Iris pigment epithelial cell (primary cell): ENCODE measurements at places on chromosomes 5 and 9.

DNA sequence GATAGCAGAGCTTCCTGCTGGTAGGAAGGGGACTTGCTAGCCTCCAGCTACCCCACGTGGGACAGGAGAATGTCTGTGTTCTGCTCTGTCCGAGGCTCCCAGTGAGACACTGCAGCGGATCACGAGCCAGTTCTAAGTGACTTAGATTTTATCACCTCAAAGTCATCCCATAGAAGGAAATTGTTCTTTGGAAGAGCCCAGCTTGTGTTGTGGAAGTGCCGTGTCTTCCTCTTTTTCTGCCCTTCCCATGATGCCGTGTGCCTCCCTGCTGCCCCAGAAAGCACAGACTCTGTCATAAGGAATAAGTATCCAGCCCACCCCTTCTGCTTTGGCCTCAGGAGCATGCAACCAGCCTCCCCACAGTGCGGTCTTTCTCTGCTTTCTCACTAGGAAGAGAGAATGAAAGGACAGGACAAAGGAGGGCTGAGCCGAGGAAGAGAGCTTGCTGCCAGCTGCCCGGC is 35.6 kb downstream of the RUFY1 start:
- DNase-seq, result no peak

DNA sequence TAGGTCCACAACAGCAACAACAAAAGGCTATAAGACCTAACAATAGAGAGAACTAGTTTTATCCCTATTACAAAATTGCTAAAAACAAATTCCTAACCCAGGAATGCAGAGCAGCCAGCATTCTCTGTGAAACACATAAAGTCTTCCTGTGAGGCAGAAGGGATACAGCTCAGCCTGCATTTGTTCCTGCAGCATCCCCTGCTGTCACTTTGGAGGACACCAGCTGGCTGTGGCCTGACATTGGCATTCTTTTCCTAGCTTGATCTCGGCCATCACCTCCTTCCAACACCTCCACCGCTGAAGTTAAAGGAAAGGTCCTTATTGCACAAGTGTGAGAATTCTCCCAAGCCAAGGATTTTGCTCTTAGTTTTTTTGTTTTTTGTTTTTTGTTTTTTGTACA is 186.1 kb downstream of the SNCAIP start:
- no peak for DNase-seq

- DNase-seq, result no peak
Measured at GRCh38 chr5:157068339-157068738, 9.4 kb upstream of the HAVCR1 start.

GRCh38 chr9:114503009-114503408 is 2.3 kb downstream of the WHRN start:
- DNase-seq, result no peak

GRCh38 chr5:174173766-174174165 is 128.3 kb downstream of the NSG2 start:
- DNase-seq, result no peak

GRCh38 chr5:157269165-157269671 is 3.3 kb downstream of the CYFIP2 start:
- DNase-seq, result no peak

- DNase-seq, result peak; percentile 65
Measured at GRCh38 chr9:16987026-16987425, 116.6 kb upstream of the BNC2 start.

DNA sequence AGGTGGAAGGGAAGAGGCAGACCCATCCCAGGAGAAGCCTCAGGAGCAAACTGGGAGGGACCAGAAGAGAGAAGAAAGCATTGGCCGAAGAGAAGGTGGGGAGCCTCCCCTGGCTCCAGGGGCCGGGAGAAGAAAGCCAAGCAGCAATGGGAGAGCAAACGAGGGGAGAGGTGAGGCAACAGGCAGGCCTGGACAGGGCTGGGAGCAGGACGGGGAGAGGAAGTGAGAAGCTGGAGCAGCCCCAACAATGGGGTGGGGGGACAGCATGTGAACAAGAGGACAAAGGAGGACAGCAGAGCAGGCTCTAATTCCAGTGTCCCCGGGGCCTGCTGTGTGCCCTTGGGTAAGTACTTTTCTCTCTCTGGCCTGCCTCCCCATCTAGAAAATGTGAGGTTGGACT is 115.3 kb downstream of the PSD2 start:
- no peak for DNase-seq
